ENCODE measurements at places on chromosomes 1 and 21. TPM values are rescaled to one million over a fixed set of nuclear protein-coding genes. Genes with fewer than 3 reads are reported as not detected.

DDAH1 gene
- total RNA-seq = 59.5 TPM

KCNJ9 gene
- 10.6 TPM for total RNA-seq

MMEL1 gene
- 7.6 TPM for total RNA-seq

OMA1 gene
- total RNA-seq = 24.6 TPM

CHIT1 gene
- under 0.01 TPM for total RNA-seq

FNBP1L gene
- total RNA-seq = 209 TPM

FAM72D gene
- total RNA-seq = 0.49 TPM

OR2L8 gene
- total RNA-seq = 0.74 TPM

RPS8 gene
- 1,009 TPM for total RNA-seq

KCNA3 gene
- total RNA-seq = 20.2 TPM

CYP4X1 gene
- 13.8 TPM for total RNA-seq

TARS2 gene
- 20.9 TPM for total RNA-seq

ADGRL4 gene
- total RNA-seq = 4.9 TPM

GIPC2 gene
- total RNA-seq = 0.25 TPM

IGSF9 gene
- 7.6 TPM for total RNA-seq

GJC2 gene
- 0.74 TPM for total RNA-seq
